ENCODE measurements at places on chromosomes 11 and 22. TPM values are rescaled to one million over a fixed set of nuclear protein-coding genes. Genes with fewer than 3 reads are reported as not detected.
A peak's percentile ranks its signal among the peaks of the same experiment; 100 is the strongest.

- no peak for DNase-seq
Measured at GRCh38 chr11:8652140-8652539, 30.3 kb downstream of the TRIM66 start.

- DNase-seq = no peak
Measured at GRCh38 chr11:70532731-70533130, 134.4 kb downstream of the CTTN start.

The AIFM3 gene
- polyA plus RNA-seq = 0.30 TPM

The NTM gene
- not detected for polyA plus RNA-seq

GRCh38 chr11:76035020-76035419 lies 171.3 kb downstream of the WNT11 start:
- no peak for DNase-seq

The IRAG1 gene
- polyA plus RNA-seq = 0.41 TPM

GRCh38 chr11:45407226-45407625 lies 121.1 kb upstream of the SYT13 start:
- DNase-seq = no peak

The H19 gene
- not detected for polyA plus RNA-seq

DNA sequence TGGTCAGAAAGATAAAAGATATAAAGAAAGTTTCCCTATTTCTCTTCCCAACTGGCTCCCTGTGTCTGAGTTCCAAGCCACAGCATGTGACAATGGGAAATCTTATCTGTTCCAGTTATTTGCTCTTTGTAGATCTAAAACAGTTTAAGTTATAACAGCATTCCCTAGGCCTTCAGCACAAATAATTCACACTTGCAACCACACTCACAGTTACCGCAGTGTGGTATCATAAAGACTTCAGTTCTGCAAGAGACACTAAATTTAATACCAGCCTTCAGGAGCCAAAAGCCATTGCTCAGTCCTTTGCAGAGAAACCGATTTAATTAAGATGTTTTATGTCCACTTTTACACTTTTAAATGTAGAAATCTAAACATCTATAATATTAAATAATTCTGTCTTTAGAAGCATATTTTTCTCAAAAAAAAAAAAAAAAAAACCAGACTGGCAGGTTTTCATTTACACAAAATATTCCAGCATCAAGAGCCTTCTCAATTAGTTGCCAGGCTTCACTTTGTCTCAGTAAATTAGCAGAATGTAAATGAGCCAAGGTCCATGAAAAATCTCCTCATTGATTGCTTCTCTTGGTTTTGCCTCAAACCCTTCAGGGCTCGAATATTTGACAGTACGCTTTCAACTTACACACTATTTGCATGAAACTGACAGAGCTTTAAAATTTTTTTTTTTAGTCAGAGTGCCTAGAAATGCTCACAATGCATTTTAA lies 300.0 kb upstream of the DDI1 start:
- DNase-seq = peak; percentile 23

- DNase-seq = no peak
Measured at GRCh38 chr11:104198576-104198975, 34.6 kb upstream of the PDGFD start.

DNA sequence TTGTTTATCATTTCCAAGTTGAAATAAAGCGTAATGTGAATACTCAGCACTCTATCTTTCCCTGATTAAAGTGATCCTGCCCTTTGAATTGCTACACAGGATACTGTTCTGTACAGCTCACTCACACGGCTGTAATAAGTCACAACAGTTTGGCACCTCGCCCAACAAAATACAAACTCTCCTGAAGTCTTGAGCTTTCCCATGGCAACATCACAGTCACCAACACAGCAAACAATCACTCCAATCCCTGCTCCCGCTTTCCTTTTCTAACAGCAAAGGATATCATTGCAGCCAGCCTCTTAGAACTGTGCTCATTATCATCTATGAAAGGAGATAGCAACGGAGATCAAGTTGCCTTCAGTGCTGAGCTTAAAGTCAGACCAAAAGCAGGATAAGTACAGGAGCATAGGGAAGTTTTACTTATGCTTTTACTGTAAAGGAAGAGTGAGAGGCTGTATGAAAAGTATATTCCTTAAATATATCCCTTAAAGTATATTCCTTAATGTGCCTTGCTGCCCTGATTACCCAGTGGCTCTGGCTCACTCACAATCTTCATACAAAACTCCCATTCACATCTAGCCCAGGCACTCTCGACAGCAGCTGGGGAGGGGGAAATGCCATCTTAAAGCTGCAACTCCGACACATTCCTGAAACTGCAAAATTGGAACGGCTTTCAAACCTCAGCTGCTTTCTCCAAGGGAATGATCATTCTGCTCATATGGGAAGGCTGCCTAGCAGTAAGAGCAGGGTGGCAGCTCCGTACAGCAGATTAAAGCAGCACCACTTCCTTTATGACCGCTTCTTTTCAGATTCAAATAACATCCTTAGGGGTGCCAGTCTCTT lies 35.8 kb downstream of the MAML2 start:
- DNase-seq = no peak

DNA sequence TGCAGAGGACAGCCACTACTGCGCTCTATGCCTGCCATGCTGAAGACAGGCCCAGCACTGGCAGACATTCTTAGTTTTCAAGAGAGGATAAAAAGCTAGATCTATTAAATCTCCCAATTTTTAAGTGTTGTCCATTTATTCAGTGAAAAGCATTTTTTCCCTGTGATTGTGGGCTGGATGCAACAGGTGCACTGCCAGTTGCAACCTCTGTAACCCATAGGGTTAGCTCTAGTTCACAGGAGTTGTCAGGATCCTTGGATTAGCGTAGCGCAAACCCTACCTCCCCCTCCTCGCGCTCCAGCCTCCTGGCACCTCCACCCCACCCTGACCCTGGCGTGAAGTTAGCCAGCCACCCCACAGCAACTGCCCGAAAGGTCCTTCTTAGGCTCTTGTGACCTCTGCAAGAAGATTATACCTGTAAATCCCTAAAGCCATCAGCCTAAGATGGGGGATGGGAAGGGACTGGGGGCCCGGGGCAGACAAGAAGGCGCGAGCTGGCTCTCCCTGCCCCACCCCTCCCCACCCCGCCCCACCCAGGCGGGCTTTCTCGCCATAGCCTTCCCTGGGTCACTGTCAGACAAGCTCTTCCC lies 30.9 kb downstream of the EIF3F start:
- DNase-seq = no peak

The KCNJ1 gene
- polyA plus RNA-seq = not detected

GRCh38 chr11:27412192-27412691 lies 49.2 kb upstream of the CCDC34 start:
- no peak for DNase-seq

The SHANK3 gene
- not detected for polyA plus RNA-seq

DNA sequence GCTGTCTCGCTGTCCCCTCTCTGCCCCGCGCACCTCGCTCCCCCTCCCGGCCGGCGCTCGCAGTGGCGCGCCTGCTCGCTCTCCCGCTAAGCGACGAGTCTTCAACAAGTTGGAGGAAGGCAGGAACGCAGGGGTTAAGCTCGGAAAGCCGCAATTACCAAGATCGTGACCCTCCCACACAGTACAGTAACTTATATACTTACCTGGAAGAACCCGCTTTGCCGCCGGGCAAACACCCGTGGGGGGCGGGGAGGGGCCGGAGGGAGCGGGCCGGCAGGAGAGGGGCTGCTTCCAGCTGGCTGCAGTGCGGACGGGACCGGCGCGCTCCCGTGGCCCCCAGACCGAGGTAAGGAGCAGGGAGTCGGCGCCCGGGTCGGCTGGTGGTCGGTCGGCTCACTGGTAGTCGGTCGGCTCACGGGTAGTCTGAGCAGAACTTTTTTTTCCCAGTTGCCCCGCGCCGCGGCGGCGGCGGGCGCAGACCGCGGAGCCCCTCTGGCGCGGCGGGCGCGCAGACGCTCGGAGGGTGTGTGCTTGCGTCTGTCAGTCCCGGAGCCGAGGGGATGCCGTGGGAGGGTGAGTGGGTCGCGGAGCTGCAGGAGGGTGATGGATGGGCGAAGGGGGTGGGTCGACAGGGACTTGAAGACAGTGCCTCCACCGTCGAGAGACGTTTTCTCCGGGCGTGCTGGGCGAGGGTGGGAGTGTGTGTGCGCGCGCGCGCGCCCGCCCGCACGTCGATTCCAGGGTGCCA lies 101.2 kb upstream of the HSD17B12 start:
- no peak for DNase-seq

- DNase-seq = no peak
Measured at GRCh38 chr11:76589477-76589876, 81.1 kb downstream of the LRRC32 start.

DNA sequence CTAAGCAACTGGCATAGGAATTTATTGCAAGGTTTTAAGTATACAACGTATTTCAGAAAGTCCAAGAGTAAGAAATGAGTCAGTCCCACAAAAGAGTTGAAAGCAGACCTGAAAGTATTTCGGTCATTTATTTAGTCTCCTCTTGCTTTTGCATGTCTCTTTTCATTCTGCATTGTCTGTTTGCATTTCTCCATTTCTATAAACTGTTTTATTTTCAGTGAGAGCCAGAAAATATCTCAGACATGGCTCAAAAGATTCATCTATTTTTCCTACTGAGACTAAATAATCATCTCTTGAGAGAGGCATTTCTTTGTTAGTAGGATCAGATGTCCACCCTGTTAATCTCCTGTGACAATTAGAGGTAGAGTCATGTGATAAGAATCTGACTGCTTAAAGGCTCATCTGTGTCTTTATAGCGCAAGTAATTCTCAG lies 219.1 kb upstream of the CCDC179 start:
- no peak for DNase-seq

All from immature natural killer cell (primary cell).